ENCODE measurements at places on chromosomes 1 and 21.

GRCh38 chr1:84687714-84688462 lies 2.4 kb downstream of the SSX2IP start:
- no peak for DNase-seq

DNA sequence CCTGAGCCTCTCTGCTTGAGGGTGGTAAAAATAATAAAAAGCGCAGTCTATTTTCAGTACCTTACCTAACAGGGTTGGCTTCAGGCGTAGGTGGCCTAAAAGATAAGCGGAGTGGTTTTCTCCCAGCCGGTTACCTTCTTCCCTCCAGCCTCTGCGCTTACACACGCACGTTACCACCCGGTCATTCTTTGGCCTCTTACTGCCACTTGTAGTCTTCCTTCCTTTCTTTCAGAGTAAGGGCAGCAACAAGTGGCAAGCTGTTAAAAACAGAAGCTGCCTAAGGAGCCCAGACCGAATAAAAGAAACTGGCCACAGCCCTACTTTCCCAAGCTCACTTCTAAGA lies 35.4 kb downstream of the CLCA1 start:
- no peak for DNase-seq

GRCh38 chr1:182159443-182159842 lies 97.9 kb upstream of the ZNF648 start:
- DNase-seq, result no peak

GRCh38 chr1:211713231-211713630 lies 37.8 kb upstream of the NEK2 start:
- DNase-seq, result no peak

DNA sequence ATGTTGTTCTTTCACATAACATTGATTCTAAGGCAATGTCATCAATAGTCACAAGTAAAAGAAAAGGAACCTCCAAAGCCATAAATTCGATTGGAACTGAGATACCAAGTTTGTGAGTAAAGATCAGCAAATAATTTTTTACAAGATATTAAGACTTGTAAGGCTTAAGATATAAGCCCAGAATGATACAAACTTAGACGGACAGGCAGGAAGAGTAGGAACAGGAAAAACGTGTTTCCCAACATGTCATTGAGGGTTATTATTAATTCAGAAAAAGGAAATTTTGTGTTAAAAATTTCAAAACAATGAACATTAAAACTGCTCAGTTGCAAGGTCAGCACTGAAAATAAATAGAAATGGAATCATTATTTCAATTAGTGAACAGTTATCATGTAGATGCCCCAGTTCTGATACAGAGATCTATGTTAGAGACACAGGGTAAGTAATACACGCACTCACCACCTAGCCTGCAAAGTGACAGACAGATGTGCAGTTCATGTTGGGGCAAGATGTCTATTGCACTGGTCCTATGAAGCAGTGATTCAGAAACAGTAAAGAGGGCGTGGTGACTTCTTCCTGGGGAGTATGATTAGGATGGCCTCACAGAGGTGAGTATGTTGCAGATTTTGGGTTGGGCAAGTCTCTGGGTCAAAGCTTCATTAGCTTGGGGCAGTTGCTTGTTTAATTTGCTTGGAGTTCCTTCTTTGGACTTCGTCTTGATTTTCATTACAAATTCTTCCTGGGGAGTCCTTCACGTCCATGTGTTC lies 284.4 kb downstream of the SETD4 start:
- DNase-seq, result no peak

GRCh38 chr1:7869136-7869920 lies 16.5 kb upstream of the UTS2 start:
- DNase-seq, result no peak

DNA sequence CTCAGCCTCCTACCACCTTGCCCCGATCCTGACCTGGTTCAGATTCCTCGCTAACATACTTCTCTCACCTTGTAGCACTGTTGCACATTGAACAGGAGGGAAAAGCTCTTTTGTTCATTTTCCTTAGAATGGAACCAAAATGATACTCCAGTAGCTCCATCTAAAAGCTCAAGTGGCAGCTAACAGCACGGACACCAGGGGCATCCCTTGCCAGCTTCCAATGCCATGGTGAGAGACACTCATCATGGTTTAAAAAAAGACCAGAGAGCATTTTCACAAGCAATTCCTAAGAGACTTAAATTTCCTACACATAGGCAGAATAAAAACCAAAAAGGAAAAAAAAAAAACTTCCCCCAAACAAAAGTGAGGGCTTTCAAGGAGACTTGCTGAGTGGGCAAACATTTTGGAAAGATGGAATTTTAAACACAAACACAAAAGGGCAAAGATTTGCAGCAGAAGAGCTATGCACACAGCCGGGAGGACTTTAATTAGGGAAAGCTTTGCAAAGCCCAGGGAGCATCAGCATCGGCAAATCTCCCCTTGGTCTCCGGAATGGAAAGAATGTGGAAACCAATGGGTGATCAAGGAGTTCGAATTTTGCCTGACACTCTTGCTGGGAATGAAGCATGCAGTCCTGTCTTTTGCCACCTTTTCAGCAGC lies 84.3 kb downstream of the CAPZB start:
- DNase-seq, result no peak

GRCh38 chr21:38351961-38352521 lies 95.2 kb downstream of the KCNJ15 start:
- no peak for DNase-seq

GRCh38 chr1:36733748-36734147 lies 251.0 kb upstream of the CSF3R start:
- DNase-seq, result no peak

- DNase-seq, result no peak
Measured at GRCh38 chr21:41345934-41346685, 15.7 kb upstream of the MX2 start.

DNA sequence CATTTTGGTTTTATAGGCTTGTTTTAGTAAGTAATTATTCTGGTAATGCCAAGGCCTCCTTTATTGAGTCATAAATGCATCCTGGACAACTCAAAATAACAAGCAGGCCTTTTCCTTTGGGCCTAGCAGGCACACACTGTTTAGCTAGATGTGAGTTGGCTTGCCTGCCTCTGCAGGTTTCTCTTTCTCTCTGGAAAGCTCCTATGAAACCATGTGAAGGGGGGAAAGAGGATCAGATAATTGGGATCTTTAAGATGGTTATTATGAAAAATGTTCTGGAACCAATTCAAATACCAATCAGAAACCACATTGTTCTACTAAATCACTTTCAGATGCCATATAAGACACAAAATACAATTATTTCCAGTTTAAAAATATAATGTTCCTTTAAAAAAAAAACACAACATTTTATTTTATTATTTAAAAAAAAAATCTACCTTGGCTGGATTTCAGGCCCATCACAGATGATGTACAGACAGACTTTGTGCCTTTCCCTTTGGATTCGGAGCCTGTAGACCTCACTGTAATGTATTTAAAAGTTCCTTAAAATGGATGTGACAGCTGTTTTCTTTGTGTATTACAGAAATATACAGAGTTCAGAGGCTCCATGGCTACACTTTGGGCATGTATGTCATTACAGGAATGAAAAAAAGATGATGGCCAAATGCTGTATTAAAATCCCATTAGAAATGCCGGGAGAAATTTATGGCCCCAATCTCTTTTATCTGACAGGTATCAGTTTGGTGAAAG lies 80.2 kb downstream of the NTMT2 start:
- DNase-seq, result no peak

GRCh38 chr1:160427625-160428024 lies 27.3 kb downstream of the VANGL2 start:
- DNase-seq, result no peak

DNA sequence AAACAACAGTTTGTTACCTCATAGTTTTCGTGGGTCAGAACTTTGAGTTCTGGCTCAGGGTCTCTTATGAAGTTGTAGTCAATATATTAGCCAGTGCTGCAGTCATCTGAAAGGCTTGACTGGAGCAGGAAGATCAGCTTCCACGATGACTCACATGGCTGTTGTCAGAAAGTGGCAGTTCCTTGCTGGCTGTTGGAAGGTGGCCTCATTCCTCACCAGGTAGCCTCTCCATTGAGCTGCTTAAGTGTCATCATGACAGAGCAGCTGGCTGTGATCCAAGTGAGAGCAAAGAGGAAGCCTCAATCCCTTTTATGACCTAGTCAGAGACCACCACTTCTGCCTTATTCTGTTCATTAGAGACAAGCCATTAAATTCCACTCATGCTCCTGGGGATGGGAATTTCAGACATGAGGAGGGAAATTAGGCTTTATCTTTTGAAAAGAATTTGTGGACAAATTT lies 5.6 kb downstream of the OSBPL9 start:
- DNase-seq, result no peak

DNA sequence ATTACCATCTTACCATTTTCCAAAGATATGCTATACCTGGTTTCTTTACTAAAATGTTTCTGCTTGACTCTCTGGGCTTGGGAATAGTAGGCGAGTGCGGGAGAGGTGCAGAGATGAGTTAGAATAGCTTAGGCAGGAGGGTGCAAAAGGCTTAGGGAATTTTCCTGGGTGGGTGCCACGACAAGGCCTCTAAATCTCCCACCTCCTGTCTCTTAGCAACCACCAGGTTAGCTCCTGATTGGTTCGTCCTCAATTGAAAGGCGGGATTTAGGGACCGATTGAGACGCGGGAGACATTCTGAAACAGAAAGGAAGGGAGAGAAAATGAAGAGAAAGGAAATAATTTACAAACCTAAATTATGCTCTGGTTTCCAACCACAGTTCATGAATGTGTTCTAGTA lies 3.1 kb downstream of the ACKR1 start:
- no peak for DNase-seq

DNA sequence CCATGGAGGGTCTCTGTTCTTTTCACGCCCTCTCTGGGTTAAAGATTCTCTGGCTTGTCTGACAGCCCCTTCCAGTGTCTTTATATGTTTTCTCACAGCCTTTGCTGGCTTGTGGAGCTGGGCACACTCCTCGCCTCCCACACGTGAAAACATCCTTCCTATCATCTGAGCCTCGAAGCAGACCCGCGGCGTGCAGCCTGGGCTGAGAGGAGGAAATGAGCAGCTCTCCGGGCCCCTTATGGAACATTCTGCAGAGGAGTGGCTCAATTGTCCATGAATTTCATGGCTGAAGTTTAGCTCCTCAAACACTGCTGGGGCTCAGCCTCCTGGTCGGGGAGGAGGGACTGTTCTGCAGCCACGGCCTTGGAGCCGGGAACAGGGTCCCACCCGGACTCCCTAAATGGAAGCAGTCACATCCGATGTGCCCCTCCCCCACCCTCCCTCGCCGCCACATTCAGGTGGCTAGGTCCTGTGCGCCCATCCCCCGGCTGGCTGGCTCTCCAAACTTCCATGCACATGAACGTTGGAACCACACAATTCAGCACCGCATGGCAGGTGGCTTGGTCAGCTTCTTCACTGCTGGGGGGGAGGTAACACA lies 15.1 kb upstream of the PDE9A start:
- no peak for DNase-seq

- DNase-seq, result no peak
Measured at GRCh38 chr1:226749467-226749866, 10.4 kb upstream of the ITPKB start.

DNA sequence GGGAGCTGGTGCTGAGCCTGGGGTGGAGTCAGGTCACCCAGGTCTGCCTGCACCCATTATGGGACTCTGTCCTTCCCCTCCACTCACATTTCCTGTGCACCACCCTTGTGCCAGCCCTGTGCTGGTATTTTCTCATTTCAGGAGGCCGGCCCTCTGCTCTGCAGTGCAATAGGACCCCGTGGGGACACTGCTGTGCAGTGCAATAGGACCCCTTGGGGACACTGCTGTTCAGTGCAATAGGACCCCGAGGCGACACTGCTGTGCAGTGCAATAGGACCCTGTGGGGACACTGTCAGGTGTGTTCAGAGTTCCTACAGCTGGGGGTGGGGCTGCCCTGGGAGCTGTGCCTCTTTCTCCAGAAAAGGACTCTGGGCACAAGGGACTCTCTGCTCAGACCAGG lies 36.2 kb upstream of the DMBX1 start:
- no peak for DNase-seq

DNA sequence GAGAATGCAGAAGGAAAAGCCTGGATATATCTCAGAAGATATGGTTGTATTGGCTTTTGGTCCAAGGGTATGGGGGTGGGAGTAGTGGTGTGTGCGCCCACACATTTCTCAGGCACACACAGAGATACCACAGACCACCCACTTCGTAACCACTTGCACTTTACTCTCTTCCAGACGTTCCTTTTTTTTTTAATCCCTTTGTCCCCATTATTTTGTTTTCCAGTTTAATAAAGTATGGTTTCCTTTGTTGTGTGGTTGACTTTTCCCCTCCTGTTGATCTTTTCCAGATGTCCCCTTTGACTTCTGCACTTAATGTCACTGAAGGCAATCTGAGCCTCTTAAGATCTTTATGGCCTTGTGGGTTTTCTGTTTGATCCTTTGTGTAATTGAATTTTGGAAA lies 10.5 kb upstream of the TARS2 start:
- DNase-seq, result no peak

- no peak for DNase-seq
Measured at GRCh38 chr1:205988585-205988995, 14.6 kb downstream of the RAB7B start.

DNA sequence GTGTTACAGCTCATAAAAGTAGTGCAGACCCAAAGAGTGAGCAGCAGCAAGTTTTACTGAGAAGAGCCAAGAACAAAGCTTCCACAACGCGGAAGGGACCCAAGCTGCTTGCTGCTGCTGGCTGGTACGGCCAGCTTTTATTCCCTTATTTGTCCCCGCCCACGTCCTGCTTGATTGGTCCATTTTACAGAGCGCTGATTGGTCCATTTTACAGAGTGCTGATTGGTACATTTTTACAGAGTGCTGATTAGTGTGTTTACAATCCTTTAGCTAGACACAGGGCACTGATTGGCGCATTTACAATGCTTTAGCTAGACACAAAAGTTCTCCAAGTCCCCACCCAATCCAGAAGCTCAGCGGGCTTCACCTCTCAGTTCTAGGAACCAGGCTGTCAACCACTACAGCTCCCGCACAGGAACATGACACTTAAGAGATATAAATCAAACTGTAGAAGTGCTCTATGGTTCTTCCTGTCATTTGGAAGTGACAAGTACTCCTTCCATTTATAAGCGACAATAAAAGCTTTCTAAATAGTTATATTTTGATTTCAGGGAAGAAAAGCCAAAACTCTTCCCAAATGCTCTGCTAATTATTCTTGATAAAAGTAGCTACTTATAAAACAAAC lies 28.5 kb downstream of the RNF115 start:
- no peak for DNase-seq

DNA sequence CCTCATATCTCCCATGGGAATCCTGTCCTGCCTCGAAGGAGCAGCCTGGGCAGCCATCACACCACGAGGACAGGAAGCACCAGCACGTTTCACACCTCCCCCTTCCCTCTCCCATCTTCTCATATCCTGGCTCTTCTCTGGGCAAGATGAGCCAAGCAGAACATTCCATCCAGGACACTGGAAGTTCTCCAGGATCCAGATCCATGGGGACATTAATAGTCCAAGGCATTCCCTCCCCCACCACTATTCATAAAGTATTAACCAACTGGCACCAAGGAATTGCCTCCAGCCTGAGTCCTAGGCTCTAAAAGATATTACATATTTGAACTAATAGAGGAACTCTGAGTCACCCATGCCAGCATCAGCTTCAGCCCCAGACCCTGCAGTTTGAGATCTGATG lies 8.7 kb downstream of the SLAMF8 start:
- no peak for DNase-seq
